Placental epithelial cell (primary cell): ENCODE measurements at places on chromosomes 7 and 10. TPM values are rescaled to one million over a fixed set of nuclear protein-coding genes. Genes with fewer than 3 reads are reported as not detected.

The PTPRZ1 gene
- total RNA-seq, result not detected in 2 replicates

The GPR26 gene
- not detected in 2 replicates for total RNA-seq

The COBL gene
- total RNA-seq, result under 0.01 and 0.11 TPM in 2 replicates

The ZNF487 gene
- 2.9 and 5.9 TPM in 2 replicates for total RNA-seq

The CISD1 gene
- total RNA-seq, result 6.4 and 13.0 TPM in 2 replicates

The CDCA7L gene
- 13.3 and 21.9 TPM in 2 replicates for total RNA-seq

The ZNF804B gene
- not detected in 2 replicates for total RNA-seq

The FOXP2 gene
- total RNA-seq, result 0.54 and 1.6 TPM in 2 replicates

The HMX2 gene
- not detected in 2 replicates for total RNA-seq

The SFXN2 gene
- total RNA-seq, result 2.9 and 4.3 TPM in 2 replicates

The CCDC146 gene
- 0.43 and 2.0 TPM in 2 replicates for total RNA-seq

The PRSS1 gene
- total RNA-seq, result not detected in 2 replicates

The TACR2 gene
- total RNA-seq, result not detected in 2 replicates

The NPC1L1 gene
- total RNA-seq, result not detected in 2 replicates

The ZSCAN21 gene
- total RNA-seq, result 8.0 and 8.6 TPM in 2 replicates

The FOXI2 gene
- total RNA-seq, result not detected in 2 replicates

The HOXA10 gene
- total RNA-seq, result 0.39 TPM in 1 of 2 replicates, not detected in the other

The SPDYE9 gene
- not detected in 2 replicates for total RNA-seq

The SOSTDC1 gene
- total RNA-seq, result not detected in 2 replicates

The RBM20 gene
- not detected in 2 replicates for total RNA-seq

The GTF2I gene
- 179 and 193 TPM in 2 replicates for total RNA-seq

The PILRA gene
- total RNA-seq, result under 0.01 and 0.22 TPM in 2 replicates

The VSTM4 gene
- not detected in 2 replicates for total RNA-seq

The GIMAP1 gene
- not detected in 2 replicates for total RNA-seq

The CLCN1 gene
- not detected in 2 replicates for total RNA-seq

The ACBD7 gene
- under 0.01 and 0.98 TPM in 2 replicates for total RNA-seq

The FKBP6 gene
- not detected in 2 replicates for total RNA-seq

The ZNF117 gene
- 6.6 and 11.8 TPM in 2 replicates for total RNA-seq

The SLC39A12 gene
- not detected in 2 replicates for total RNA-seq

The NXPH1 gene
- not detected in 2 replicates for total RNA-seq

The ASAH2 gene
- total RNA-seq, result 0.39 and 0.54 TPM in 2 replicates

The IRF5 gene
- total RNA-seq, result under 0.01 and 0.22 TPM in 2 replicates

The ASIC3 gene
- 0.22 and 1.2 TPM in 2 replicates for total RNA-seq

The CTAGE4 gene
- total RNA-seq, result 4.7 and 10.6 TPM in 2 replicates
